ENCODE measurements at places on chromosomes 3 and 15.

- no peak for DNase-seq
Observed at GRCh38 chr15:56772868-56773639, 39.7 kb upstream of the ZNF280D start.

DNA sequence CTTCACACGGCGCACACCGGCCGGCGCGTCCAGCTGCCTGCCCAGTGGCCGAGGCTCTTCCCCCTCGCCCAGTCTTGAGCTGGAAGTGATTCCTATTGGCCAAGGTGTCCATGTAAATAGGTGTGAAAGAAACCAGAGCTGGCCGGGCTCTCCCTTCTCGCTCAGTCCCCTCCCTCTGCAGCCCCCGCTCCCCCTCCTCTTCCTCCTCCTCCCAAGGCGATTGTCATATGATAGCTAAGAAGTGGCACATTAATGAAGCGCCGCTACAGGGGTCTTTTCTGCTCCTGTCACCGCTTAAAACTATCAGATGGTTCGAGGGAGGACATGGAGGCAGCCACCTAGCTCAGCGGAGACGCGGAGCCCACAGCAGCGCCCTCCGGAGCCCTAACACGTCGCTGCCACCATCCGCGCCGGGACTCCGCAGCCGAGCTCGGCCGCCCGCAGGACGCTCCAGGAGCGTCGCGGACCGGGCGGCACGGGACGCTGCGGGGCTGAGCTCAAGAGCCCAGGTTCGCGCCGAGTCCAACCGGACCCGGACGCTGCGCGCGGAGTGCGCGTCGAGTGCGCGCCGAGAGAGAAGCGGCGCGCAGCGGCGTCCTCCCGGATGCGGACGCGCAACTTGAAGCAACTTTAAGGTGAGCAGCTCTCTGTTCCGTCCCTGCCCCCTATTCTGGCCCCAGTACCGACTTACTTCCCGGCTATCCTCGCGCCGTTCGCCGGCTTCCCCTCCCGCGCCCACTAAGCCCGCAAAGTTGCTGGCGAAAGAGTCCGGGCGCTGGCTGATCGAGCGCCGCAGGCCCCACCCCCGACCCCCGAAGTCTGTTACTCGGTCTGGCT, at the start of gene FOXB1:
TSS of gene FOXB1 (plus strand) at position 303 of the 837 bp plus-strand sequence. CDS start 653 bp downstream, outside the sequence.
- DNase-seq, result no peak

- DNase-seq, result no peak
Observed at GRCh38 chr15:70327856-70328678, 230.3 kb upstream of the TLE3 start.

DNA sequence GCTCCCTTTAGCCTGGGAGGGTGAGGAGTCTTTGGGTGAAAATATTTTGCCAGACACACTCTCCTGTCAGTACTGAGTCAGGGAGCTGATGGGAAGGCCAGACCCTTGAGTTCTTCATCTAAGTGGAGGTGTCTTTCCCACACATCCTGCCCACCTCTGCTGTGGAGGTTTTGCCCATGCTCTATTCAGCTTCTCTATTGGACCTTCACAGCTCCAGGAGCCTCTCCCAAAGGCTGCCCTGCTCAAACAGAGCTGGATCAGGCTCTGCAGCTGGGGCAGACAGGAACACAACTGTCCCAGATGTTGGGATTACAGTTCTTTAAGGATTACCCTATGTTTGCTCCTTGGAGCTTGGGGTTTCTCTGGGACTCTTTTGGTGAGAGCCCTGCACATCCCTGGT, 77.9 kb downstream of the SPSB4 start:
- DNase-seq, result no peak

DNA sequence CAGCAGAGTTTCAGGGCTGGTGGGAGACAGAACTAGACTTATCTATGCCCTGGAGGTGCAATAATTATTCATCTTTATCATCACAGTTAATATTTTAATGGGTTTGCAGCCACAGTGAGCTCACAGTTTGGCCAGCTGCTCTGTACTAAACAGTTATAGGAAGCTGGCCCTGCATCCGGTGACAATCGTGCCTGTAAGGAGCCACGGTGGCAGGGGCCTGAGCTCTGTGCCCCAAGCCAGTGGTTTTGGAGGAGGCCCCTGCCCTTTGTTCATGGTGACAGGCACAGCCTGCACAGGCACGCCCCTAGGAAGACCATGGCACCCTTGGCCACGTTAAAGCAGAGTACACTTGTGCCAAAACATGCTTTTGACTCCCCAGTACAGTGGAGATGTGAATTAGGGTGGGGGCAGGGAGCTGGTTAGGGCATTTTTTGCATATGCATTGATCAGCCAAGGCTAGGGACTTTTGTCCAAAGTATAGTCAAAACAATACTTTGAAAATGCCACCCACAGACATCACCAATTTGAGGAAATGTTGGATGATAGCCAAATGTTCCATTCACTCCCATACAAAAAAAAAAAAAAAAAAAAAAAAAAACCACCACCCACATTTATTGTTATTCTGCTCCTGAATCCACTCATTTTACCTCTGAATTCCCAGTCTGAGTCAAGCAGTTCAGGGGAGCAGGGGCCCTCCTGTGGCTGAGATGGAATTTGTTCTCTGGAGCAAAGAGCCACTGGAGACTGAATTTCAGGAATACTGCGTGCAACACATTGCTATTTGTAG, 3.4 kb upstream of the RFTN1 start:
- DNase-seq, result no peak

All from HS-27A (cell line).